NCI-H510A (cell line): ENCODE measurements at places on chromosomes 3 and 15.

GRCh38 chr15:26883466-26883865 lies 16.6 kb downstream of the GABRA5 start:
- no peak for DNase-seq

DNA sequence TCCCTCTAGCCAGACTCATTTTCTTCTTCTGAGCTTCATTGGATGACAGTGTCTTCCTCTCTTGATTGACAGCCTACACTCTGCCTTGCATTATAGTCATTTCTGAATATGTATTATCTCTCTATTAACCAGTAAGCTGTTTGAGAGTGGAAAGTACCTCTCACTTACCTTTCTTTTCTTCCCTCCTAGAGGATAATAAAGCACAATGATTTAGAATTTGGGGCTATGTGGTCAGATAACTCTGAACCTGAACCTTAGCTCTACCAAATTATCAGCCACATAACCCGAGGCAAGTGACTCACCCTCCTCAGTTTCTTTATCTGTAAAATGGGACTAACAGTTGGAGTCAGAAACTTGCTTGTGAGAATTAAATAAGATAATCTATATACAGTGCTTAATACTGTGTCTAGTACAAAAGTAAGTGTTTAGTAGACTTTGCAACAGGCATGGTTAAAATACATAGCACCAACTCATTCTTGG lies 331.8 kb upstream of the TBL1XR1 start:
- DNase-seq = no peak

- DNase-seq = no peak
Observed at GRCh38 chr15:83610901-83611685, 42.8 kb upstream of the ADAMTSL3 start.

DNA sequence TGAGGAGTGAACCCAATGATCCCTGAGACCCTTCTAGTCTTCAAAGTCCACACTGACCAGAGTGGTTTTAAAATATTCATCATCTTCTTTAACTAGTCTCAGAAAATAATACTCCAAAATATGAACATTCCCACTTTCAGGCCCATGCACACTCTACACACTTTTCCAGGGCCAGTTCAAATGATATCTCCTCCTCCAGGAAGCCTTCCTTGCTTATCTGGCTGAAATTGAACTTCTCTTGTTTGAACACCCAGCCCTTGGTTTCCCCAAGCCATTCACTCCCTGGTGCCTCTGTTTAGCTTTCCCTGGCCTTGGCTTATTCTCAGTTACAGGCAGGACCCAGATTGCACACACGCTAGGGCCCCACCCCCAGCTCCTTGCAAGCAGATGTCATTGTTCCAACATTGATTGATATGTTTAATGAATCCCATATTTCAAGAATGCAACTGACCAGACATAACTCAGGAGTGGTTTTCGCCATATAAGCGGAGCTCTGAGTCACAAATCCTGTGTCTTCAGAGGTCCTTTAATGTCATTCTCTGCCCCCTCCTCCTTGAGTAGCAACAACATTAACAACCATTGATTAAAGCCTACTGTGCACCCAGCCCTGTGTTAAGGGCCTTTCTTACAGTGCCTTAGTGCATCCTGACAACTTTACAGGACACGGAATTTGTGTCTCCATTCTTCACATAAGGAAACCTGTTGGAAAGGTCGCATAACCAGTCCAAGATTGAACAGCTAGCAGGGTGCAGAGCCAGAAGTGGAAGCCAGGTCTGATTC lies 2.1 kb downstream of the ITGA11 start:
- DNase-seq = no peak

DNA sequence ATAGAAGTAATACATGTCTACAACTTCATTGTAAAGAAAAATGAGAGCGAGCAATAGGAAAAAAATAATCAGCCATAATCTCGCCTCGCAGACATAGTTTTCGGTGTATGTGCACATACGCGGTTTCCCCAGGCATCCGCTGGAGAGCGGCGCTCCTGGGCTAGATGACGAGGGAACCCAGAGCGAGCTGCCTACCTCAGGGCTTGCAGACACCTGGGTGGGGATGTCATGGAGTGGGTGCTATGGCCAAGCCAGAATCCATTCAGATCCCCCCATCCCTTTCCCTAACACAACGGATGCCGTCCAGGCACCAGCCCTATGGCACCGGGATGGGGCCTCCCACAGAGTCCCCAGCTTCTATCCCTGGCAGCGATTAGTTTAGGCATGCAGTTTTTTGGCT lies 4.5 kb upstream of the CFAP100 start:
- DNase-seq = no peak

DNA sequence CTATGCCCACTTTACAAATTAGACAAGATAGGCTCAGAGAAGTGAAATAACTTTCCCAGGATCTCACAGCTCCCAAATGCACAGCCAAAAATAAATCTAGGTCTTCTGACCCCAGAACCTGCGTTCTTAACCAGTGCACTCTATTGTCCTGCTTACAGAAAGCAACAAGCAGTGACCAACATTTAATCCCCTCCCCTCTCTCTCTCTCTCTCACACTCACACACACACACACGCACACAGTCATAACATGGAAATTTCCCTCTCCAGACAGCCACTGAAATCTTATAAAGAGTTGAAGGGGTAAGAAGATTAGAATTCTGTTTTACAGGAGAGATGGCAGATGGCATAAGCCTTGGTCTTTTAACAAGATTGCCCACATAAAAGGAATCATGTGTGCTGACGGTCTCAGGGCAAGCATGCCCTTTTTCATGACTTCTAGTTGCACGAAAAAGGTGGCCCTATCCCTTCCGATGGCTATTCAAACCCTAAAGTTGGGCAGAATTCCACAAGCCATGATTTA lies 29.4 kb downstream of the EOGT start:
- DNase-seq = no peak

DNA sequence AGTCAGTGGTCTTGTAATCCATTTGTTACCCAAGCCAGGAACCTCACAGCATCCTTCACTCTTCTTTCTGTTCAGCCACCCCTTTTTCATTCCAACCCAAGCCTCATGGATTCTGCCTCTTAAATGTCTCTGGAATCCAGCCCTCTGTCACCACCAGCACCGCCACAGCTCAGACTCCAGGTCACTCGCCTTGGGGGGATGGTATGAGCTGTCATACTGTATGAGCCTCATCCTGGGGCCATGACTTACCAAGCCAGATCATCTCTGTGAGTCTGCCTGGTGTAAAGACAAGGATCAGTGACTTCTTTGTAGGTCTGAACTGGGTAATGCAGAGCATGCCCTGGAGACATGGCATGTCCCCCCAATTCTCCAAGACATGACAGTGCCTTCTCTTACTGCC lies 79.6 kb downstream of the PGPEP1L start:
- DNase-seq = no peak

DNA sequence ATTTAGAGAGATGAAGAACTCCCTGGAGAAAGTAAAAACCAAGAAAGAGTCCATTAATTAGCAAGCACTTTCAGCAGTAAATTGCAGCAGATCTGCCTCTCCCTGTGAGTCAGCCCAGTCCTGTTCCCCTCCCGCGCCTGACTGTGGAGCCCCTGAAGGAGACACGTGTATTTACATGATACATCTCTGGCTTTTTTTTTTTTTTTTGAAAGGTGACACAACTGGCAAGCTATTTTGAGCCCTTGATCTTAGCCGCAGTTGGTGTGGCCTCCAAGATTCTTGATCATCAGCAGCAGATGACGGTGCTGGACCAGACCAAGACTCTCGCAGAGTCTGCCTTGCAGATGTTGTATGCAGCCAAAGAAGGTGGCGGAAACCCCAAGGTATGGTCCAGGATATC lies 271.8 kb upstream of the TPM1 start:
- DNase-seq = no peak

DNA sequence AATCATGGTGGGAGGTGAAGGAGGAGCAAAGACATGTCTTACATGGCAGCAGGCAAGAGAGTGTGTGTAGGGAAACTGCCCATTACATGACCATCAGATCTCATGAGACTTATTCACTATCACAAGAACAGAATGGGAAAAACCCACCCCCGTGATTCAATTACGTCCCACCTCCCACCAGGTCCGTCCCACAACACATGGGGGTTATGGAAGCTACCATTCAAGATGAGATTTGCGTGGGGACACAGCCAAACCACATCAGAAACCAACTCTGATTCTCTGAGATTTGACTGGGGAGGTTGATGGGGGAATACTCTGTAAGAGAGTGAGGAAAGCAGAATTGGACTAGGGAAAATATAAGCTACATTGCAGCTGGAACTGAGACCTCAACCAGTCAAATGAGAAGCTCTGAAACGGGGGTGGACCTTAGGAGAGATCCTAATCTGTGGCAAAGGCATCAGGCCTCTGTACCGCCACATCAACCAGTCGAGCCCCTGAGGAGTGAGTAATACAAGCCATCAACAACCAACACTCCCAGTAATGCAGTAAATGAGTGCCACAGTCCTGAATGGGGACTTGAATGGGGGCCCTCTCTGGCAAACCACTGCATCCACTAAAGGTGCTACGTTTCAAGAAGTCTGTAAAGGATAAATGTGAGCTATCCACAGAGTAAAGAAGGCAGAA lies 207.9 kb upstream of the GADL1 start:
- DNase-seq = no peak

GRCh38 chr15:74408815-74409214 lies 24.9 kb downstream of the SEMA7A start:
- DNase-seq = no peak

DNA sequence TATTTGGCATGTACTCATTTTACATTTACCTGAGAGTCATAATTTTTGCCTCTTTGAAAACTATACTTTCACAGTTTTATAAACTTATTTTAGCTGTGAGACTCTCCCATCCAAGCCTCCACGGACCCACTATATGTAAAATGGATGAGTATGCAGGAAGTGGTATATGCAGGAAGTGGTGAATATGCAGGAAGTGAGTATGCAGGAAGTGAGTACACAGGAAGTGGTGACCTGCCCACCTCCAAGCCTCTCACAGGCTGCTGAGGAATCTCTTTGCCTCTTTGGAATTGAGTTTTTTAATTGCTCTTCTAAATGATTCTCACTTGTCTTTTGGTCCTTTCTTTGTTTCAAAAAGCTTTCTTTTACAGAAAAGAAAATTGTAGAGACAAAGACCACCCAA lies 85.2 kb downstream of the KBTBD8 start:
- DNase-seq = no peak

DNA sequence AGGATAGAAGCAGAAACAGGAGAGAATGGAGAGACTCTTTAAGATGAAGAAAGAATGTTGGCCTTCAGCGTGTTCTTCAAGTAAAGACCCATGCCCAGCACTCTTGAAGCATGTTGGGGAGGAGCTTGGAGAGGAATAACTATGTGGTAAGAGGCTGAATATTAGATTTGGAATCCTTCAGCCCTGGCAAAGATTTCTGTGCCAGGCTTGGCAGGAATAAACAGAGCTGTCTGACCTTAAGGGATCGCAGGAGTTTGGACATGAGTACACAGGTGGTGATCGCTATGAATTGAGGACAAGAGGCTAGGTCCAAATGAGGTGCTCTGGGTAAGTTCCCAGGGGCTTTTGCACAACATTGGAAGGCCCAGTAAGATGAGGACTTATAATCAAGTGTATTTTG lies 132.6 kb upstream of the TBL1XR1 start:
- DNase-seq = no peak

- DNase-seq = no peak
Observed at GRCh38 chr3:95311272-95311671, 1248.4 kb downstream of the NSUN3 start.

DNA sequence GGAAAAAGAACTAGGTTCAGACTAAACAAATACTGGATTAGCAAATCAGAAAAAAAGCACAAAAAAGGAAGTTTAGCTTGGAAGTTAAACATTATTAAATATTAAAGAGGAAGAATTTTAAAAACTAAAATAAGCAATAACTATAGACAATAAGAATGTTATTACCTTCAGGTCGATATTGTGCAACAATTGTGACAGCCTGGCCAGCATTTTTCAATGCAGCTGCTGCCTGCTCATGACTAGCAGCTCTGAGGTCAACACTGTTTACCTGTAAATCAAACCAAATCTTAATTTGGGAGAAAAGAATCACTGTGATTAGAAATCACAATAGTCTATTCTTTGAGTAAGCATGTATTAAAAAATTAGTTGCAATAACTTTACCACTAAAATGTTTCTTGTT lies 75.1 kb upstream of the MELTF start:
- DNase-seq = no peak

DNA sequence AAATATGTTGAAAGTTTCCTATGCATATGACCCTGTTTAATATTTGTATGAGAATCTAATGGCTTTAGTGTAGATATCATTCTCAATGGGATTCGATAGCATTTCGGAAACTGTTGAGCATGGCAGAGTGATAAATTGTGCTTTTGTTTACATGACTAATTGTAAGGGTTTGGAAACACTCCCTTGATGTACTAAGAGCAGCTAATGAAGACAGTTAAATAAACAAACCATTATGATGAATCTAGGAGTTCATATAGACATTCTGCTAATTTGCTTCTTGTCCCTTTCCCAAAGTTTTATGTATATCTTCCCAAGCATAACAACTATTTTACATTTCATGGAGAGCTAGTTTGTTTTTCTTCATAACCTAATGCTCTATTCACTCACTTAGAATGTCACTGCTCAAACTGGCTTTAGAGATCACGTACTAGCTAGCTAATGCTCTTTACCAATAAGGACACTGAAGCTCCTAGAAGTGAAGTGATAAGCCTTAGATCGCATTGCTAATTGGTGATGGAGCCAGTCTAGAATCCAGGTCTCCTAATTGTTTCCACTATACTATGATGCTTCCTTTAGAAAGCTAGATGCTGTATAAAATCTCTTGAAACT lies 140.8 kb downstream of the TP63 start:
- DNase-seq = no peak

- DNase-seq = no peak
Observed at GRCh38 chr3:171480526-171480925, 20.3 kb upstream of the TNIK start.

- DNase-seq = no peak
Observed at GRCh38 chr15:99604865-99605264, 39.1 kb downstream of the MEF2A start.

DNA sequence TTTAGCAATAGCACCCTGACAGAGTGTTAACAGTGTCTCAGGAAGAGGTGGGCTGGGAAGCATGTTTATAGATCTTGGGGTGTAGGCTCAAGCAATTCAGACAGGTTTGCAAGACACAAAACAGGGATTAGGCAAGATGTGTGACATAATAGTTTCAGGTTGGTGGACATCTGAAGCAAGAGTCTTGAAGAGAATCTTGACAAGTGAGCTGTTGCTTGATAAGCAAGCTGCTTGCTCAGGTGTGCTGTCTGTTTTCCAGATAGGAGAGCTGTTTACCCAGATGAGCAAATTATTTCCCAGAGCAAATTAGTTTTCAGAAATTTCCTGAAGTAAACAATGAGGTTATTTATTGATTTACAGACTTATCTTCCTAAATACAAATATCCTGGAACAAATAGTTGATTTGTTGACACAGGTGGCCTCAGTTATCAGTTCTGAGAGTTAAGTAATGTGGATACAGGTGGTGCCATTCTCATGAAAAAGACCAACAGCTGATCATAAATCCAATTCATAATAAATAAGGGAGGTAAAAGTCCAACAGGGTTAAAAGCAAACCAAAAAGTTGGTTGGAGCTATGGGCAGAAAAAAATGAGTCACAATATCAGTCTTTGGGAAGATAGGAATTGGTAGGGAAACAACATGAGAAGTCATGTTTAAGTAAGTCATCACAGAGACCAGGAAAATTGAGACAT lies 437.3 kb downstream of the TBL1XR1 start:
- no peak for DNase-seq

GRCh38 chr3:134092208-134092701 lies 62.5 kb upstream of the SLCO2A1 start:
- DNase-seq = no peak
